ENCODE measurements at places on chromosomes 4 and X.

- no peak for DNase-seq
These were observed 220.0 kb downstream of the PCDH18 start for GRCh38 chr4:137312257-137312656.

GRCh38 chrX:16662402-16662801 is 12.4 kb downstream of the S100G start:
- no peak for DNase-seq

DNA sequence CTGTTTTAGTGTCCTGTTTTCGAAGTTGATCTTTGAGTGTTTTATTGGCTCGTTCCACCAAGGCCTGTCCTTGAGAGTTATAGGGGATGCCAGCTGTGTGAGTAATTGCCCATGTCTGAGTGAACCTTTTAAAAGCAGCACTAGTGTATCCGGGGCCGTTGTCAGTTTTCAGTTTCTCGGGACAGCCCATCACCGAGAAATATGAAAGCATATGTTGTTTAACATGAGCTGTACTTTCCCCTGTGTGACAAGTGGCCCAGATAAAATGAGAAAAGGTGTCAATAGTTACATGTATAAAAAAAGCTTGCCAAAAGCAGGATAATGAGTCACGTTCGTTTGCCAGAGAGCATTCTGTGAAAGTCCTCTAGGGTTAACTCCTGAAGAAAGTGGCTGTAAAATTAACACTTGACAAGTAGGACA is 48.6 kb upstream of the RASSF6 start:
- DNase-seq = no peak

DNA sequence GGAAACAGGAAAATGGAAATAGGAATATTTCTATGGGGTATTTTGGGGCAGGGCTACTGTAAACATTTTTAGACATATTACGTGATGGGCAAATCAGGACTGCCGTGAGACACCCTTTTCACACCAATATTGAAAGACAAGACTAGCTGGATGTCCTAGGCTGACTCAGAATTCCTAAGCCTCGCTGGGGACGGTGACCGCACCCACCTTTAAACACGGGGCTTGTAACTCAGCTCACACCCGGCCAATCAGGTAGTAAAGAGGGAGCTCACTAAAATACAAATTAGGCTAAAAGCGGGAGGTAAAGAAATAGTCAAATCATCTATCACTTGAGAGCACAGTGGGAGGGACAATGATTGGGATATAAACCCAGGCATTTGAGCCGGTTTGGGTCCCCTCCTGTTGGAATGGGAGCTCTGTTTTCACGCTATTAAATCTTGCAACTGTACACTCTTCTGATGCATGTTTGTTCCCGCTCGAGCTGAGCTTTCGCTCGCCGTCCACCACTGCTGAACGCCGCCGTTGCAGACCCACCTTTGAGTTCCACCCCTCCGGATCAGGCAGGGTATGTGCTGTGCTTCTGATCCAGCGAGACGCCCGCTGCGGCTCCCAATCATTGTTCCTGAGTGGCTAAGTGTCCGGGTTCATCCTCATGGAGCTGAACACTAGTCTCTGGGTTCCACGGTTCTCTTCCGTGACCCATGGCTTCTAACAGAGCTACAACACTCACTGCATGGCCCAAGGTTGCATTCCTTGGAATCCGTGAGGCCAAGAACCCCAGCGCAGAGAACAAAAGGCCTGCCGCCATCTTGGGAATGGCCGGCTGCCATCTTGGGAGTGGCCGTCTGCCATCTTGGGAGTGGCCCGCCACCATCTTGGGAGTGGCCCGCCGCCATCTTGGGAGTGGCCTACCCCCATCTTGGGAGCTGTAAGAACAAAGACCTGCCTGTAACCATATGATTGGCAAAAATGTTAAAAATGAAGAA is 152.6 kb downstream of the CRLF2 start:
- DNase-seq = no peak

DNA sequence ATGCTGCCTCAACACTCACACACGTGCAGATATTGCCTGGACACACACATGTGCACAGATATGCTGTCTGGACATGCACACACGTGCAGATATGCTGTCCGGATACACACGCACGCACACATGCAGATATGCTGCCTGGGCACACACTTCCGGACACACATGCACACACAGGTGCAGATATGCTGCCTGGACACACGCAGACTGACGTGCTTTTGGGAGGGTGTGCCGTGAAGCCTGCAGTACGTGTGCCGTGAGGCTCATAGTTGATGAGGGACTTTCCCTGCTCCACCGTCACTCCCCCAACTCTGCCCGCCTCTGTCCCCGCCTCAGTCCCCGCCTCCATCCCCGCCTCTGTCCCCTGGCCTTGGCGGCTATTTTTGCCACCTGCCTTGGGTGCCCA is 14.7 kb downstream of the FGFRL1 start:
- DNase-seq = no peak

DNA sequence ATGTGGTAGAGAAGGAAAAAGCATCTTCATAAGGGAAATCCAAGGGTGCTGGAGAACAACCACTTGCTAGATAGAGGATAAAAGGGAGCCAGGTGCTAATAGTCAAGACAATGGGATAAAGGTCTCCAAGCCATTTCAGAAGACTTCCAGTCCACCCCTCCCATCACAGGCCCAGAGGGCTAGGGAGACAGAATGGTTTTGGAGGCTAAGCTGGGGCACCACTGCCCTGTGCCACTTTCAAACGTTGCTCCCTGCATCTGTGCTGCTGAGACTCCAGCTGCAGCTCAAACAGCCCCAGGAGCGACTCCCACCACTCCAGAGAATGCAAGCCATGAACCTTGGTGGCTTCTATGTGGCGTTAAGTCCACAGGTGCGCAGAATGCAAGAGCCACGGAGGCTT is 38.4 kb upstream of the HUWE1 start:
- DNase-seq = no peak

GRCh38 chr4:10438924-10439323 is 18.3 kb downstream of the ZNF518B start:
- no peak for DNase-seq

GRCh38 chr4:22029803-22030202 is 81.2 kb upstream of the KCNIP4 start:
- DNase-seq = no peak

DNA sequence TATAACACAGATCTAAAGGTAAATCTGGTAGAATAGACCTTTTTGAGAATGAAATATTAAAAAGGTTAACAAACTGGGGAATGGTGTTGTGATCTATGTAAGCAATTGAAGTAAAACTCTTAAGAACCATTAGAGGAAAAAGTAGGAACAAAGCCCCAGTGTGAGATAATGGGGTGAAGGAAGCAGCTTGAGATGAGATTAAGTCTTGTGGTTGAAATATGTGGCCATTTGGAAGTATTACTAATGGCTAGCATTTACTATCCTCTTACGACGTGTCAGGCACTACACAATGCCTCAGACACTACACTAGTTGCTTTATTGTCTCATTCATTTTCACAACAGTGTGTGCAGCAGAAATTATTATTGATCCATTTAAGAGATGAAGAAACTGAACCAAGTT is 25.9 kb upstream of the NDNF start:
- no peak for DNase-seq

- DNase-seq = no peak
These were observed 199.3 kb upstream of the ADAMTS3 start for GRCh38 chr4:72768364-72768763.

GRCh38 chr4:183099537-183100297 is 660 bp downstream of the WWC2 start:
- DNase-seq = no peak

- DNase-seq = no peak
These were observed 472.8 kb downstream of the TMA16 start for GRCh38 chr4:163967263-163967662.

GRCh38 chr4:40881851-40882250 is 132.1 kb downstream of the NSUN7 start:
- no peak for DNase-seq

DNA sequence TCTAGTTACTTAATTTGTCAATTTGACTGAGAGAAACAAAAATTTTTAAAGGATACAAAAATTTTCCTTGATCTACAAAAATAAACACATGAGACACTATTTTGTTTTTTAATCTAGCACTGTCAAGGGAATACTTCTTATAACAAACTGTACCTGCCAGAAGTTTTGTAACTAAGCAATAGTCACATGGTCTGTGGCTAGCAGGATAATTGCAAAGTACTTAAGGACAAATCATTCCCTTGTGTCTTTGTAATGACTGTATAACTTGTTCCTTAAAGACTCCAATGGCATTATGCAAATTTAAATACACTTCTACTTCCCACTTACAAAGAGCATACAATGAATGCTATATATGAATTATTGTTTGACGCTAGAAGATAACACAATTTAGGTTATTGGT is 25.1 kb upstream of the ANK2 start:
- DNase-seq = no peak

- DNase-seq = no peak
These were observed 892.6 kb upstream of the FRG1 start for GRCh38 chr4:189048119-189048518.

GRCh38 chr4:20532871-20533870 is 167.1 kb upstream of the PACRGL start:
- DNase-seq = no peak

DNA sequence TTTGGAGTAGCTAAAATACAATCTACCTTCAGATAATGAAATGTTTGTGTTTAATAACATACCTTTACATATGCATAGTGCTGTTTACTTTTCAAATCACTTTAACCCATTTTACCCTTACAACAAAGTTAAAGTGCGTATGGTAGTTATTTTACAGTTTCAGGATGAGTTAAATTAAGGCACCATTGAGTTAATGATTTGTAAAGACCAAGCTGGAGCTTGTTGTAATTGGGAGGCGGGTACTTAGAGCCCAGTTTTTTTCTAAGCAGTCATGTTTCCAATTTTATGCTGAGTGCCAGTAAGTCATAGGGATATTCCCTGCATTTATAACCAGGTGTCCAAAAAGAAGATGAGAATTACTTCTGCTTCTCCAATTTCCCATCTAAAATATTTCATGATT is 84.2 kb upstream of the NRK start:
- DNase-seq = no peak

DNA sequence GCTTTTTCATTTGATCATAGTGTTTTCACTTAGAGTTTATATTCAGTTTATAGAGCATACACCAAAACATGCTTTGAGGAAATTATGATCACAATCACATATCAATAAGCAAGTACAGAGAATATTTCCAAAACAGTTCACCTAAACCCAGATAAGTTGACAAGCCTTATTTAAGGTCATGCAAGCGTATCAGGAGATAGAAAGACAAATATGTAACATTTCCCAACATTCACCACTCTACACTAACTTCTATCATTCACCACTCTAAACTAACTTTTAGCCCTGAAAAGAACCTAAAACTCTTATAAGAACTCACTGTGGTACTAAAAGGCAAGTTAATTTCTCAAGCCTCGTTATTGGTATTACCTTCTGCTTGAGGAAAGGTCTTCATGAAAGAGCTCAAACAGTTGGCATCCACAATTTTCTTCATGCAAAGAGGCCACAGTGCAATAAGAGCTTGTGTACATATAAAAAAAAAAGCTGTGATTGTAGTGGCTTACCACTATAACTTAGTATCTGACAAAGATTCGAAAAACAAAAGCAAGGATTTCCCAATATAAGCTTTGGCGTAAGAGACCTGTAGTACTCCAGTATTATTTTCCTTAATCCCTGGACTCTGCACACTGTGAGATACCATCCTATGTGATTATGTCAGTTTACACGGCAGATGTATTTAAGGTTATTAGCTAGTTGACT is 903.3 kb downstream of the STIM2 start:
- DNase-seq = no peak

GRCh38 chr4:102574317-102574716 is 73.2 kb downstream of the NFKB1 start:
- DNase-seq = no peak

DNA sequence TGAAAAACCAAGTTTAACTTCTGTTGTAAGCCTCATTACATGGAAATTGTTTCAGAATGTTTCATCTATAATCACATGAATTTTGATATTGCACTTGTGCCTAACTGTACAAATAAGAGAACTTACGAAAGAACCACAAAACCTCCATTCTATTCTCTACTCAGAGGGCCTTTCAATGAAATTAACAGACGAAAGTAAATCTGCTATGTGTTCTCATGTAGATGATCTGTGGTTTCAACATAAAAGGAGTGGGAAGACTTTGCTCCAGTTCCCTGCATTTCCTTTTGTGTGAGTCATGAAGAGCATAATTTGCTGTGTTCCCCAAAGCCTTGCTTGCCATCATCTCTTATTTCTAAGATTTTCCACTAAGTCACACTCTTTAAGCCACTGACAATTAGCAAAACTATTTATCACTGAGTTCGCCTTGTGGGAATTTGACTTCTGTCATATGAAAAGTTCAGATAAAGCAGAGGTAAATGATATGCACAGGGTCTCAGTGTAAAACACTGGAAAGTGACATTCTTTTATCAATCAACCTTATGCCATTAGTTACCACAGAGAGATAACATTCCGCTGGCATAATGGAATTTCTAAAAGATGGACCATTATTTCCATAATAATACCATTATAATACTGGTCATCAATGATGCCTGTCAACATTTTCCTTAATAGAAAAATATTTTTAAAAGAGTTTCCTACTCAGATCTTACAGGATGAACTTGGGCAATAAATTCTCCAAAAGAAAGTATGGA is 329.8 kb downstream of the NR3C2 start:
- DNase-seq = no peak

- no peak for DNase-seq
These were observed 42.8 kb downstream of the CUL4B start for GRCh38 chrX:120517936-120518335.

DNA sequence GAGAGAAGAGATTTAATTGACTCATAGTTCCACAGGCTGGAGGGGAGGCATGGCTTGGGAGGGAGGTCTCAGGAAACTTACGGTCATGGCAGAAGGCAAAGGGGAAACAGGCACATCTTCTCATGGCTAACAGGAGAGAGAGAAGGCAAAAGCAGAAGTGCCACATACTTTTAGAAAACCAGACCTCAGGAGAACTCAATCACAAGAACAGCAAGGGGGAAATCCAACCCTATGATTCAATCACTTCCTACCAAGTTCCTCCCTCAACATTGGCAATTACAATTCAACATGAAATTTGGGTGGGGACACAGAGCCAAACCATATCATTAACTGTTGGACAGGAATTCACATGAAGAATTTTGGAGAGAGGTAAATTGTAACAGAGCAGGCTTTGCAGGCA is 485.3 kb upstream of the PITX2 start:
- DNase-seq = no peak

GRCh38 chr4:157591245-157591644 is 370.7 kb downstream of the GRIA2 start:
- no peak for DNase-seq

- DNase-seq = no peak
These were observed 2370.7 kb downstream of the PCDH7 start for GRCh38 chr4:33090910-33091309.

- no peak for DNase-seq
These were observed 45.1 kb downstream of the ASIC5 start for GRCh38 chr4:155820887-155821518.

All from cortex of kidney (tissue), 1 donor.